ENCODE measurements at places on chromosomes 7 and 10.

DNA sequence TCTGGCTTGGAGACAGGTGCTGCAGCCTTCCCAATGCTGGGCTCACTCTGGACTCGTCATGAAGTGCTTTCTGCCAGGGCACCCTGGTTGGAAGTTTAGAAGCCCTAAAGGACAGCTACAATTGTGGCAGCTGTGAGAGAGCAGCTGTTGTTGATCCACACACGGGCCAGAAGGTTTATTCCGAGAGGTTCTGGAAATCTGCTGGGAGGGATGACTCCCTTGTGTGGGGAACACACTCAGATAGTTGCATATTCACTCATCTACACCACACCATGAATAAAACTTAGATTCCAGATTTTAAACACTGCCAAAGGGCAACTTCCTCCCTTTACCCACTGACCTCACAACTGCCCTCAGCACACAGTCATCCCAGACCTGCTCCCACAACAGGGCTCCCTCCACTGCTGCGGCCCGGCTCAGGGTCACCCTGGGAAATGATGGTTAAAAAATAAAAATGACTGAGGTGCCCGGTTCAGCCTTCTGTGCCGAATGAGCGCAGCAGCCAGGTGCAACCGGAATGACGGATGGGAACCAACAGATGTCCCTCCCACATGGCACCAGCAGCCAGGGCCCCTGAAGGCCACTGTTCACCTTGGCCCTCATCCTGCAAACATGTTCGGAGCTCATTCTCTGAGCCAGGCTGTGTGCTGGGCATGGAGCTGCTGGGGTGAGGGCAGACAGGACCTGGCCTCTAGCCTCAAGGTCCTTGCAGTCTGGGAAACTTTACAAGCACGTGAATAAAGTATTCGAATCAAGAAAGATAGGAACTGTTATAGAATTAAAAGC lies 40.2 kb downstream of the ASB13 start:
- no peak for DNase-seq

DNA sequence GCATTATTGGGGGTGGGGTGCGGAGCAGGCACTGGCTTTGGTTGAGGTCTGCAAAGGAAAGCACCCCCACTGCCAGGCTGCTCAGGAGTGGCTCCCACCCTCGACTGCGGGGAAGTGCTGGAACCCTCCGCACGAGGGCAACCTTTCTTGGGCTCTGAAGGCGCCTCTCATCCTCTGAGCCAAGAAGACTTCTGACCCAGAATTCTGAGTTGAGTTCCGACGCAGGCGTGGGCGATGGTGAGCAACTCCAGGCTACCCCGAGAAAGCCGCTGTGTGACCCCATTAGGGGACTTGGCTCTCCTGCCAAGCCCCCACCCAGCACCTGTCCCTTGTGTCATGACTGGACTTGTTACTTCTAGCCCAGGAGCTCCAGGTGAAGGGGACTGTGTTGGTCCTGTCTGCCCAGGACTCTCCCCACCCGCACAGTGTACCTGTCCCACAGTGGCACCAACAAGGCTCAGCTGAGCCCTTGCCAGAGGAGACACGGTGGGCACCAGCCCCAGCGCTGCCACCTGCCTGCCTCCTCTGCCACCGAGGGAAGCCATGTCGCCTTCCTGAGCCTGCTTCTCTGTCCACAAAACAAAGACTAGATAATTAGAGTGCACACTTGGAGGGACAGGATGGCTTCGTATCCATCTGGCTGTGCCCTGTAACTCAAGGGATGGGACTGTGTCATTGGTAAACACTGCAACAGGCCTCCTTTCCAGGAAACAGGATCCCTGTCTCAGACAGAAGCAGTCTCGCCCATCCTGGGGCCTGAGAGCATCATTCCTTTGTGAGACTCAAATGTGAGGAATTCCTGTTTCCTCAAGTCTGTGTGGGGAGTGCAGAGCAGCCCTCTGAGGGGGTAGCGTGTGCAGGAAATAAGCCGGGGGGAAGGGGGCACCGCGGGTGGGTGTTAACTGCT lies 128.8 kb downstream of the LHPP start:
- no peak for DNase-seq

- no peak for DNase-seq
These were observed 30.4 kb downstream of the PFKFB3 start for GRCh38 chr10:6232846-6233724.

GRCh38 chr7:33716581-33717477 lies 188.5 kb upstream of the BMPER start:
- no peak for DNase-seq

- no peak for DNase-seq
These were observed 426.5 kb downstream of the RPS24 start for GRCh38 chr10:78460204-78460603.
